ENCODE measurements at places on chromosomes 5 and 9.

- no peak for DNase-seq
These were observed 187.6 kb downstream of the CD180 start for GRCh38 chr5:67009028-67009427.

- no peak for DNase-seq
These were observed 15.9 kb downstream of the GABRA1 start for GRCh38 chr5:161863811-161864210.

- DNase-seq = no peak
These were observed 281.6 kb downstream of the MAST4 start for GRCh38 chr5:66877843-66878242.

- no peak for DNase-seq
These were observed 44.8 kb upstream of the CYLC2 start for GRCh38 chr9:102950346-102950745.

DNA sequence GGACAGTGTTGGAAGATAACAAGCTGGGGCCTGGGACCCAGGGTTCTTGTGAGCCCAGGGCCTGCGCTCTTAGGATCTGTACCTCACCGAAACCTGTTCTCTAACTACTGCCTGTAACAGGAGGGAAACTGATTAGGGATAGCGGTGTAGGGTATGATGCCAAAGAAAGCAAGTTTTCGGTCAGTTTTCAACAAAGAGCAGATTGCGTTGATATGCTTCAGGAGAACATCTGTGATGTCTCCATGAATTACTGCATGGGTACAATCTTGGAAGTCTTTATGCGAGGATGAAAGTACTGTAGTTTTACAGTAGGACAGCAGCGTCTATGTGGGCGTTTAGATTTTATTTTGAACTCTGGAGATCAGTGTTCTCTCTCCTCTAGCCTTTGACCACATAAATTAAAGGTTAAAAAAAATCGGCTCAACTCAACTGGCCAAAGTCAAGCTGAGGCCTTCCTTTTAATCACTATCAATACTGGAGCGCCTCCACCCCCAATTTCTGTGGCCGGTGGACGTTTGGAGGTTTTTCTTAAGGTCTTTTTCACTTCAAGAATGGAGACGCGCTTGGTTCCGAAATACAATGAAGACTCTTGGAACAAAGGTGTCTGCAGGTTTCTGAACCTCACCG, 3.0 kb downstream of the NFIL3 start:
- no peak for DNase-seq

GRCh38 chr9:115651461-115651860, 502.1 kb upstream of the PAPPA start:
- no peak for DNase-seq

DNA sequence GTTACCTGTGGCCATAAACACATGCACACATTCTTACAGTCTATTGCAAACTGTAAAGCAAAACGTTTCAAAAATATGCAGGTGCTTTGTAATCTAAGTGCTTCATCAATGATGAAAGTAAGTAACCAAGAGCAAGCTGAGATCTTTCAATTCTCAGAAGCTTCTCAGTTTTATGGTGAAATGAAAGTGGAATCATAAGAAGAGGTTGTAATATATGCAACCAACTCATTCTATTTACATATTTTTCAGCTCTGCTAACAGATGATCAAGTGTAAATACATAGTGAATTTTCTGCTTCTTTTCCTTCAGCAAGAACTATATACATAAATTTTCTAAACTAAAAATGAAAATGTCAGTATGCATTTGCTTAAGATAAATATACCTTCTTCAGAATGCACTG, 33.1 kb upstream of the PRDM9 start:
- no peak for DNase-seq

- no peak for DNase-seq
These were observed 115.3 kb downstream of the SLIT3 start for GRCh38 chr5:169185626-169186025.

- DNase-seq = no peak
These were observed 18.3 kb downstream of the CMBL start for GRCh38 chr5:10289353-10289752.

- no peak for DNase-seq
These were observed 199.8 kb downstream of the ZNF608 start for GRCh38 chr5:124546643-124547042.

GRCh38 chr9:121813519-121814210, 162.2 kb downstream of the DAB2IP start:
- no peak for DNase-seq

All from Jurkat, Clone E6-1 (cell line).